ENCODE measurements at places on chromosomes 2 and 18.

- DNase-seq, result no peak
Observed at GRCh38 chr2:152309352-152310214, 25.4 kb upstream of the FMNL2 start.

GRCh38 chr2:234102112-234102511, 51.6 kb downstream of the SPP2 start:
- no peak for DNase-seq

GRCh38 chr2:313991-314390, 26.1 kb upstream of the ALKAL2 start:
- DNase-seq, result no peak

DNA sequence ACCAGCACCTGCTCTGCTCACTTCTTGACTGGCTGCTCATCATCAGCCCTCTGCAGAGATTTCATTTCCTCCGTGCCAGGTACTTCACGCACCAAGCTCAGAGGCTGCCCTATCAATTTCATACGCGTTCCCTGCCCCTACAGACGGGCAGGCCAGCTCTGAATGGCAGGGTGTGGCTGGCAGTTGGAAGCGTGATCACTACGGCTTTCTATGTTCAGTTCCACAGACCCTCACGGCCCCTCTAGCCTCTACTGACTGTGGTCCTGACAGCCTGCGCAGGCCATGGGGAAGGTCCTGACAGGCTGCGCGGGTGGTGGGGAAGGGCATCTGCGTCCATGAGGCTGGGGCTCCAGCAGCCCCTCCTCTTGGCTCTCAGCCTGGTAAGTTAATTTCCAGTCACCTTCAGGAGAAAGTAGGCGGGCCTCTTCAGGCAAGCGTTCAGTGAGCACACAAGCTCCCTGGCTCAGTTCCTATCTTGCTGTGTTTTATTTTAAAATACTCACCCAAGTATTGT, 154.8 kb downstream of the ZNF236 start:
- no peak for DNase-seq

- DNase-seq, result no peak
Observed at GRCh38 chr18:21826196-21826595, 85.6 kb downstream of the MIB1 start.

GRCh38 chr2:58339548-58340243, 98.6 kb upstream of the FANCL start:
- no peak for DNase-seq

GRCh38 chr18:62312851-62313250, 12.3 kb upstream of the TNFRSF11A start:
- no peak for DNase-seq

DNA sequence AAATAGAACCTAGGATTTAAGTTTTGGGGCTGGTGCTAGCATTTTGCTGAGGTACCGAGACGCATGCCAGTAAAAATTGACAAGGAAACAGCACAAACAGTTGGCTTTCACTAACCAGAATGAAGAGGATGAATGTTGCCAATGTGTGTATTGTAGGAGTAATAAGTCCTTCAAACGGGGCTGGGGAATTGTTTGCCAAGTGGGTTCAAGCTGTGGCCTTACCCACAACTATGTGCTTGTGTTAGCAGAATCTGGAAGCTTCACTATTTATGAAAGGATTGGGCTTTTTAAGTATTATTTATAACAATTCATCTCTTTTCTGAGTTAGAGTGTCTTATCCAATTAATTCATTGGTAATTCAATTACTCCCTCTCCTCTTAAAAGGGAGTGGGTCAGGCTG, 15.0 kb upstream of the KIF5C start:
- DNase-seq, result no peak

- no peak for DNase-seq
Observed at GRCh38 chr2:130796290-130796689, 40.4 kb upstream of the ARHGEF4 start.

GRCh38 chr2:216482640-216483039, 16.0 kb upstream of the RPL37A start:
- DNase-seq, result no peak

- no peak for DNase-seq
Observed at GRCh38 chr2:217407362-217407761, 547.5 kb upstream of the TNP1 start.

DNA sequence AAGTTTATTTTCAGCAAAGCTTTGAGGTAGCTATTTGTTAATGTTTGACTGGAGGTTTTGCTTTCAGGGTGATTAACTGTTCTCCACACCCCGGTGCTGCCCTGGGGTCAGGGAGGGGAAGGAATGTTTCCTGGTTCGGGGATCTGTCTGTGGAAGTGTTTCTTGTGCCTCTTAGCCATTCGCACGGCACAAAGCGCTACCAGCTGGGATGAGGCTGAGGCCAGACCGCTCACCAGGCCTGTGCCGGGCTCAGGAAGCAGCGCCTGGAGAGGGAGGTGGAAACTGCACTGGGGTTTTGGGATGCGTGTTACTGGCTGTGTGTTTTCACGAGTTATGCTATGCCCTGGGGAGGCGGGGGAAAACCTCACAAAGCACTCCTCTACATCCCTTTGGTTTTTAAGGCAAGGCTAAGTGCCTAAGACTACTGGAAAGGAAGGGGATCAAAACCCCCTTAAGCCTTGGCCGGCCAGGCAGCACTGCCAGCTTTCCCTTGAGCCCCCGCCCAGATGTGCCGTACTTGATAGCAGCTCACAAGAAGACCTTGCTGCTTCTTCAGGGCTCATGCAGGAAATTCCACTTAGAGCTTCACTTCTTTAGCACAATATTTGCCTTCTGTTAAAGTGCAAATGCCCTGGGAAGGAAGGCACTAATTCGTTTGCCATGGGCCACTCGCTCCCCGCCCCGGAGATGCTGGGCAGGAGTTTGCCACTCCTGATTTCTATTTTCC, 65.7 kb upstream of the CNGA3 start:
- no peak for DNase-seq

DNA sequence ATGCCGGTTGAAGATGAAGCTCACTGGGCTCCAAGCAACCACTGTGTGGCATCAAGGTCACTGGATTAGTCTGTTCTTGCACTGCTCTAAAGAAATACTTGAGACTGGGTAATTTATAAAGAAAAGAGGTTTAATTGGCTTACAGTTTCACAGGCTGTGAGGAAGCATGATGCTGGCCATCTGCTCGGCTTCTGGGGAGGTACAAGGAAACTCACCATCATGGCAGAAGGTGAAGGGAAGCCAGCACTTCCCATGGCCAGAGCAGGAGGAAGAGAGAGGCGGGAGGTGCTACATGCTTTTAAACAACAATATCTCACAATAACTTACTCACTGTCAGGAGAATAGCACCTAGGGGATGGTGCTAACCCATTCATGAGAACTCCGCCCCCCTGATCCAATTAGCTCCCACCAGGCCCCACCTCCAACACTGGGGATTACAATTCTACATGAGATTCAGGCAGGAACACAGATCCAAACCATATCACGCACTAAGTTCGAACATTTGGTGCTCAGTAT, 109.7 kb upstream of the MGAT5 start:
- no peak for DNase-seq

DNA sequence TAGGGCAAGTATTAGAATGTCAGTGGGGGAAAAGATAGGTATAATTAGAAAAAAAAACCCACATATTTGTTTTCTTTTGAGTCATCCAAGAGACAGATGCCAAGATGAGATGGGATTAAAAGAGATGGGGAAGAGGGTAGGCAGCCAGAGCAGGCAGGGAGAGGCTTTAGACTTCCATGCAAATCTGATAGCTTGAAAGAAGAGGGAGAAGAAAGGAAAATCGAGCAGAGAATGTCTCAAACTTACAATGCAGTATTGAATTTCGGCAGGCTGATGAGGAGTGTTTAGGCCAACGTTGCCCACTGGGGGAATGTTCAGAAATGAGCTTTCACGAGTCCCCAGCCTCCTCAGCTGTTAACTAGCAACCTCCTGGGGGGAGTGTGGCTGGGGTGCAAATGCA, 91.3 kb downstream of the SPATS2L start:
- no peak for DNase-seq

- no peak for DNase-seq
Observed at GRCh38 chr2:104028061-104028460, 825.9 kb upstream of the POU3F3 start.

DNA sequence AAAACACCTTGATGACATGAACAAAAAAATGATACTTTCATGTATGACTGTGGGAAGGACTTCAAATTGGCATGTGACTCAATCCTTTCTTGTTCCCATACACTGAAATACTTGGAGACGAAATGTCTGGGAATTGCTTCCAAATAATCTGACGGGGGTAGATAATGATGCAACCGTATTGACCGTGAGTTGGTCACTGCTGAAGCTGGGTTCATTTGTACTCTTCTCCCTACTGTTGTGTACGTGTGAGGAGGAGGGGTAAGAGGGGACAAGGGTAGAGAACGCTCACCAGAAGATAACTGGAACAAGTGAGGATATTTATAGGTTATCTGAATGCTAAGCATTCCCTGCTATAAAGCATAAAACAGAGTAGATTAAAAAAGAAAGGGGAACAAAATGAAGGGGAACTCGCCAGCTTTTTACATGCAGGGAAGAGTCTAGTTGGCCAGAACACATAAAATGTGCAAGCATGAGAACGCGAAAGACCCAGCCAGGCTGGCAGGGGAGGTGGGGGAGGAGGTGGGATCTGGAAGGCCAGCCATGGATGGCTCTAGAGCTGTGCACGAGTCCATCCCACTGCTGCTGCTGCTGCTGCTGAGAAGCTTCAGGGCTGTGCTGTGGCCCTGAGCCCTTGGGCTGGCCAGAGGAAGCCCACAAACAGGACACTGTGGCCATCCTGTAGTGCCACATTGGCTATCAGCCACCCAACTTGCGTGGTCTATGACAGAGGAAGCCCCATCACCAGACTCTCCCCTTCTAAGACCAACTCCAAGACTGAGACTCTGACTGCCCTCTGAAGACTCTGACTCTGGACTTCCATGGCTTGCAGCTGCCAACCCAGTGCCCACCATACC, 15.2 kb upstream of the CETN1 start:
- no peak for DNase-seq

DNA sequence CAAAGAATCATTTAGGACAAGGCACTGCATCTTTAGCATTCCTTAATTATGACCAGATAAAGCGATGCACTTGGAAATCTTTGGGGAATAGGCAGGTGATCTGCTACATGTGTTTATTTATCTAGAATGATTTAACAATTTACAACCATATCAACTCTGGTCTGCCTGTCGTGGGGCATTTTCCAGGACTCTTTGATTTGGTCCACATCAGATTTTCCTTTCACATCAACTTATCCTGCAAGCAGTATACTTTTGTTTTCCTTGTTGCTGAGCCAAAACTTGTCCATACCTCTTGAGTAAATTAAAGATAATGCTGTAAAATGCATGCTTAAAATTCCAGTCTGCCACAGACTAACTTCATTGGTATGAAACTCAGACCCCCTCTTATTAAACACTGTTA, 312.4 kb upstream of the TCF4 start:
- DNase-seq, result no peak

GRCh38 chr2:141207036-141207385, 923.8 kb downstream of the LRP1B start:
- DNase-seq, result no peak
